ENCODE measurements at places on chromosomes 6 and 20.

GRCh38 chr6:48826901-48827701, 636.0 kb downstream of the MMUT start:
- no peak for DNase-seq

- DNase-seq = no peak
These were observed 7.6 kb downstream of the ENPP4 start for GRCh38 chr6:46137387-46137786.

- no peak for DNase-seq
These were observed 60.5 kb downstream of the FNDC1 start for GRCh38 chr6:159229651-159230051.

- no peak for DNase-seq
These were observed 20.4 kb upstream of the EFHC1 start for GRCh38 chr6:52399511-52400312.

DNA sequence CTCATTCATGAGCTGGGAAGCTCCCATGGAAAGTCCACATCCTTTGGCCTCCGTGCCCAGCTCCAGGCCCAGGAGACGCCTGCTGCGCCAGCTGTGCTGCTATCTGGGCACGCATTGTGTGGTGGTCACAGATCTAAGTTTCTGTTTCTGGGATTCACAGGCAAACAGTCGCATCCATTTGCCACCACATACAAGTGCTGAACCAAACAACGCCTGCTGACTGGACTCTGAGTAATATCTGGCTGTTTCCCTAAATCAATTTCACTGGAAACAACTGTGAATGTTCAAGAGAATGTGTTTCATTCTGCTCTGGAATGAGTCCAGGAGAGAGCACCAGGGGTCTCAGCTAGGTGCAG, 45.5 kb downstream of the IRF4 start:
- no peak for DNase-seq

GRCh38 chr6:112557961-112558360, 210.8 kb downstream of the RFPL4B start:
- DNase-seq = no peak

- DNase-seq = no peak
These were observed 11.0 kb downstream of the MMP24 start for GRCh38 chr20:35237486-35237885.

GRCh38 chr6:44185953-44186634, 27.5 kb downstream of the CAPN11 start:
- DNase-seq = no peak

DNA sequence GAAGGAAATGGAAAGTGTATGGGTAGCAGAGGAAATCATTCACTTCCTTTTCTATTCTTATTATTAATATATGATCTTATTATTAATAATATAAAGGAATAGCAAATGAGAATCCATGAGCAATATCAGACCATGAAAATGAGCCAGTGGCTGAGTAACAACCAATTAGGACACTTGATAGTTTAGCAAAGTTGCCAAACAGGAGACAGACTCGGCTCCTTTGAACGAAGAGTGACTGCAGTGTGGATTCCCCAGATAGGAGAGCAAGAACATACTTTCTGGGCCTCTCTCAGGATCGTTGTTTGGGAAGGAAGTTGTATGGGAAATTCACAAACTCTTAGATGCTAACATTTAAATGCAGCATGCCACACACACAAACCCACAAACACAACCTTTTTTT, 222.0 kb downstream of the KHDC1L start:
- DNase-seq = no peak

DNA sequence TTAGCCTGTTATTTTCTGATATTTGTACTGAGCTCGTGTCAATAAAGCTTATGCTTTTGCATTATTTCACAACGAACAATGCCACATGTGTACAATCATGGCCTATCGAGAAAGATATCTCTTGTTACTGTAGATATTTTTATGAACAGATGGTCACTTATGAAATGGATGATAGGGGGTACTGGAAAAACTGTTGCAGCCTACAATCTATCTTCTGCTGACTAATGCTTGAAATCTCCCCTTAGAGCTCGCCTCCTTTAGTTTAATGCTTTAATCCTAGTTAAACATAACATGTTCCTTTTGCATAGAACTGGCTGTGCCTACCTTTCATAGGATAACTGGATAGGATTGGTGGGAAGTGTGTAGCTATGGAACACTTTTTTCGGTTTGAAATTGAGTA, 296.2 kb downstream of the FARS2 start:
- no peak for DNase-seq

GRCh38 chr6:52686878-52687699, 16.2 kb downstream of the TMEM14A start:
- no peak for DNase-seq

DNA sequence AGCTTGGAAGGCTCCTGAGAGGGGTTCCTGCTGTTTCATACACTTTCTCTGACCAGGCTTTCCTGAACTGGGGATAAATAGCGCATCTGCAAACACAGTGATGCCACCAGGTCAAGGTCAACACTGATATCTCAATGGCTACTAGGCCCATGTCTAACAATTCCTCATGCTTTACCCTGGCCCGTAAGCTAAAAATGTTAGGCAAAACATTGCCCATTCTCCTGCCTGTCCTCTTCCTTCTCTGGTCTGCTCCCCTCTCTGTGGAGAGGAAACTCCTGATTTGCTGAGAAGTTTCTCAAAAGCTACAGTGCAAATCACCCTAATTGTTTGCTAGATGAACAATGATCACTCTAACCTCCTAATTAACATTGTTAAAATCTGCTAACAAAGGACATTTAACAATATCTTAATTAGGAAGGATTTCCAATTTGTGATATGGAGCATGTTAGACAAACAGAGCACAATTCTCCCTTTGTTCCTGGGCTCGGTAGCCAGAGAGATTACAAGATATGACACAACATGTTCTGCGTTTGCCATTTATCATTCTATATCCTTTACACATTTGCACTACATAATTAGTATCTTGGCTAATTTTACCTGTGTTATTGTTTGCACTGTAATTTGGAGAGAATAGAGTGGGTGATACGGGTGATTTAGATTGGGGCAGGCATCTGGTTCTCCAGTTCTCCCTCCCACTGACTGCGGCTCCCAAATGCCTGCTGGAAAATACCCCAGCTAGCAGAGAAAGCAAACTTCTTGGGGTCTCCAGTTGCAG, 266.8 kb downstream of the CD83 start:
- no peak for DNase-seq

DNA sequence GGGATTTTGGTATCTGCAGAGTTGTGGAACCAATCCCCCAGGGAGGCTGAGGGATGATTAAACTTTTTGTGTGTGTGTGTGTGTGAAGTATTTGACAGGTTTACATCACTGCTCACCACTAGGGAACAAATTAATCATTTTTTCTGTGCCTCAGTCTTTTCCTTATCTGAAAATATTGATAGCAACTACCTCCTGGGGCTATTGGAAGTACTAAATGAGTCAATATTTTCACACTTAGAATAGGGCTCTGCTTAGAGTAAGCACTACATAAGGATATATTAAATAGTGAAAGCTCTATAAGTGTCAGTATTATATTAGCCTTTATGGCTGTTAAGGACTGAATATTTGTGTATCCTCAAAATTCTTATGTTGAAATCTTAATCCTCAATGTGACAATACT, 155.2 kb upstream of the UST start:
- no peak for DNase-seq

GRCh38 chr20:19633985-19634384, 124.1 kb upstream of the RIN2 start:
- DNase-seq = no peak

DNA sequence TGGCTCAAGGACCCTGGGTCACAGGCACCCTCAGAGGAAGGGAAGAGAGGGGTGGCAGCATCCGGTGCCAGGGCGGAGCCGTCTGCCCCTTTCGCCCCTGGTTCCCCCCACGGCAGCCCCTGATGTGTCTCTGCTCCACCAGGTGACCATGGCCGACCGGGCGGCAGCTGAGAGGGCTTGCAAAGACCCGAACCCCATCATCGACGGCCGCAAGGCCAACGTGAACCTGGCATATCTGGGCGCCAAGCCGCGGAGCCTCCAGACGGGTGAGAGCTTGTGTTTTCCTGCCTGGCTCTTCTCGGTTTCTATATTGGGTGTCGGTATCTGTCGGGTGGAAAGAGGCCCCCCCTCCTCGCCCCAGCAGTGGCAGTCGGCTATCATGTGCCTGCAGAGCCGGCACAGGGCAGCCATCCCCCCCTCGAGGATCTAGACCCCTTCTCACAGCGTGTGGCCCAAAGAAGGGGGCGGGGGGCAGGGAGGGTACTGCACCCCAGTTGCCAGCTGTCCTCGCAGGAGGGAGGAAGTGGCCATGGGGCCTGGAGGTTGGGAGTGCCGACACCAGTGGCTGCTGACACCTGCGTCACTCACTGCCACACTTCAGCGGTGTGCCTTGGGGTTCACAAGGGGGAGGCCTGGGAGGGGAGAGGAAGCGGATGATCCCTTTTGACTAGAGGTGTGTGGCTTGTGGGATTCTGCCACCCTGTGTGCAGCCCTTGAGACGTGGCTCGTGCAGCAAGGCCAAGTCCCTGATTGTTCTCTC, 1.5 kb downstream of the RBM38 start:
- peak; percentile 85 for DNase-seq

DNA sequence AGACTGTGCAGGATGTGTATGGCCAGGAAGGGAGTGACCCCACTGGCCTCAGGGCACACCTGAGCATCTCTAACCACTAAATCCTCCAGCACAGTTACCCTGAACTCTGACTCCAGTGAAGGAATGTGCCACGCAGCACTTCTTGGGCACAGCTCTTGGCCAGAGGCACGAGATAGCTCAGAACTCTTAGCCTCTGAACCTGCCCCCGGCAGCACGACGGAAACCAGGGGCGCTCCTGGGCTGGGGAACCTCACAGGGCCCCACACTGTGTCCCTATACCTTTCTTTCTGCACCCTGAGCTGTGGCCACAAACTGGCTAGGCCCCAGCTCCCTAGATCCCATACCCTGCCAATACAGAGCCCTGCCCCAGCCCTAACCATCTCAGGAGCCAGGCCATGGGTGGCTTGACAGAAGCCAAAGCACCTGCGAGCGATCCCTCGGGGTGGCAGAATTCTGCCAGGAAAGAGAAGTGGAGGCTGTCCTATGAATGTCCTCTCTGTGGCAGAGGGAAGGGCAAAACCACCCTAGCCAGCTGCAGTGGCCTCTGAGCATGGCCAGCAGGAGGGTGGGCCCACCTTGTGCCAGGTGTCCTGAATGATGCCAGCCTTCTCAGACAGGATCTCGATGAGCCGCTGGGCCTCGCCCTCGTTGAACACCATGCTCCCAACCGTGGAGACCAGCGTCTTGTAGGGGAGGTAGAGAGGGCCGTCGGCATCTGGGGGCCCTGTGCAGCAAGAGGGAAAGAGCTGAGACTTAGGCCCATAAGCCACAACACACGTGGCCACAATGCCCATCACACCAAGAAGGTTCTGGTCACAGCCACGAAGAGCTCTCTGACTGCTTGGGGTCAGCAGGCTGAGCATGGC, 39.4 kb downstream of the RRBP1 start:
- no peak for DNase-seq

- no peak for DNase-seq
These were observed 9.6 kb downstream of the JARID2 start for GRCh38 chr6:15255481-15255880.

DNA sequence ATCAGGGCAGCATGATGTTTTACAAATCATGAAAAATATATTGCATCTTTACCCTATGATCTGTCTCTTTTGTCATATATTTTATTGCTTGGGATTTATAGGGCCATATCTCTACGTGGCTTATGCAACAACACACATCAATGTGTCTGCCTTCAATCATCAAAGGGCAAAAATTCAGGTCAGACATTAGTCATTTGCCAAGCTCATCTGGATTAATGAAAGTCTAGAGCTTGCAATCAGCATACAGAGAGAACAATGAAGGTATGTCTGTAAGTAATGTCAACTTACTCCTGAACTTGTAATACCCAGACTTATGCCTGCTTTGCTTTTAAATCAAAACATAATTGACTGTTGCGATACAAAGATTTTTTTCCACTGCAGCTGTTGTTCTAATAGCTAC, 282.7 kb downstream of the HAO1 start:
- no peak for DNase-seq

GRCh38 chr6:87939776-87940175, 107.9 kb upstream of the SPACA1 start:
- no peak for DNase-seq

DNA sequence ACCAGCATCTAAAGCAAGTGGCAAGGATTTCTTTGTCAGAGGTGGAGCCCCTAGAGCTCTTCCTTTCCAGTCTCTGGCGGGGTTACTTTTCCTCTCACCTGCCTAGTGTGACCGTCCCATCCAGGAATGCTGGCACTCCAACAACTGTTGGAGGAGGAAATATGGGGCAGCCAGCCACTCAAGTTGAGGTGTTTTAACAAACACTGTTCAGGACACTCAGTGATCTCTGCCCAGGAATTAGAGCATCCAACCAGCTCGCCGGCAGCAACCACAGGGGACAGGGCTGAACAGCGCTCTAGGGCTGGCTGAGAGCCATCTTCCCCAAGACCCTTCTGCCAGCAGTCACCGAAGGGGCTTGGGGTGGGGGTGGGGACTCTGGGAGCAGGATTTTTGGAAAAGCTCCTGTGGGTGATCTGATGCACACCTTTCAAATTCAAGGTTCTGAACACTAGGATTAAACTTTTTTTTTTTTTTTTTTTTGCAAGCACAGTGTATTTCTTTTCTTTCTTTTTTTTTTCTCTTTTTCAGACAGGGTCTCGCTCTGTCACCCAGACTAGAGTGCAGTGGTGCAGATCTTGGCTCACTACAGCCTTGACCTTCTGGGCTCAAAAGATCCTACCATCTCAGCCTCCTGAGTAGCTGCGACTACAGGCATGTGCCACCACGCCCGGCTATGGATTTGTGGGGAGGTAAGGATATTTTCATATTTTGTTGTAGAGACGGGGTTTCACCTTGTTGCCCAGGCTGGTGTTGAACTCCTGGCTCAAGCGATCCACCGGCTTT, 28.4 kb upstream of the KCNK16 start:
- DNase-seq = no peak

DNA sequence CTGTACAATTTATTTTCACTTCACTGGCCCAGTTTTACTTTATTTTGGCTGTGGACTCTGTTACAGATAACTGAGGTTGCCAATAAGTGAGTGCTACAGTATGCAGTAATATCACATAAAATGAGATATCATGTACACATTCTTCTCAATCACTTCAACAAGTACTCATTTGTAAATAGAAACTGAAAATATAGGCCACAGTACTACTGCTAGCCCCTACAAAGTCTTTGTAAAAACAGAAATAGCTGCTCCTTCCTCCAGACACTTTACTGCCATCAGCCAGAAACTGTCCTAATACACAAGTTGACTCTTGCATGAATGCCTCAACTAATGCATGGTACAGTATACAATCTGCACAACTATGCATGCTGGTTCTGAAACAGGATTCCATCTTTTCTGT, 9.2 kb downstream of the DTNBP1 start:
- no peak for DNase-seq

GRCh38 chr6:147177286-147177685, 26.9 kb upstream of the STXBP5 start:
- no peak for DNase-seq

GRCh38 chr6:36933102-36933501, 21.4 kb upstream of the PI16 start:
- DNase-seq = no peak

DNA sequence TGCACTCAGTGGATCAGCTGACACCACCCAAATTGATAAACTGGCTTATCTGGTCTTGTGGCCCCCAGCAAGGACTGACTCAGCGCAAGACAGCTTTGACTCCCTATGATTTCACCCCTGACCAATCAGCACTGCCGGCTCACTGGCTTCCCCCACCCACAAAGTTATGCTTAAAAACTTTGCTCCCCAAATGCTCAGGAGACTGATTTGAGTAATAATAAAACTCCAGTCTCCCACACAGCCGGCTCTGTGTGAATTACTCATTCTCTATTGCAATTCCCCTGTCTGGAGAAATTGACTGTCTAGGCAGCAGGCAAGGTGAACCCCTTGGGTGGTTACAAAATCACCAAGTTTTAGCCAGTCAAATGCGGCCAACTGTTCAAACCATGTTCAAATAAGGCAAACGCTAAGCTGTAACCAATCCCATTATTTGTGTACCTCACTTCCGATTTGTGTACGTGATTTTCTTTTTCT, 32.5 kb downstream of the SLC22A2 start:
- peak; percentile 65 for DNase-seq

Measured in activated CD8-positive, alpha-beta memory T cell treated with anti-CD3 and anti-CD28 coated beads, Interleukin-2, amount 50 U/mL, for 48 hours (primary cell).